ENCODE measurements at places on chromosomes 3 and 15. TPM values are rescaled to one million over a fixed set of nuclear protein-coding genes. Genes with fewer than 3 reads are reported as not detected.

WDR72 gene
- not detected for total RNA-seq

FILIP1L gene
- total RNA-seq: 3.8 TPM

C15orf62 gene
- 0.99 TPM for total RNA-seq

DNAJA4 gene
- 6.1 TPM for total RNA-seq

RASGRP1 gene
- 0.85 TPM for total RNA-seq

KIF15 gene
- 6.9 TPM for total RNA-seq

GPR149 gene
- not detected for total RNA-seq

PRR23E gene
- total RNA-seq: not detected

SI gene
- total RNA-seq: not detected

CD200R1 gene
- not detected for total RNA-seq

GPR62 gene
- total RNA-seq: not detected

STRIT1 gene
- total RNA-seq: not detected

SHQ1 gene
- total RNA-seq: 12.4 TPM

SYNPR gene
- total RNA-seq: not detected

SLC6A20 gene
- total RNA-seq: not detected

CCDC13 gene
- 0.35 TPM for total RNA-seq

NCEH1 gene
- total RNA-seq: 12.7 TPM

FAM174B gene
- total RNA-seq: 3.2 TPM

CLPX gene
- total RNA-seq: 26.0 TPM

SOX2 gene
- total RNA-seq: 24.8 TPM

LMAN1L gene
- not detected for total RNA-seq

EPHB3 gene
- 23.4 TPM for total RNA-seq

NAA50 gene
- total RNA-seq: 186 TPM

TGM4 gene
- total RNA-seq: 0.33 TPM

SCAANT1 gene
- total RNA-seq: not detected
